CD4-positive, alpha-beta T cell (primary cell): ENCODE measurements at places on chromosomes 5 and 9.
A peak's percentile ranks its signal among the peaks of the same experiment; 100 is the strongest.

DNA sequence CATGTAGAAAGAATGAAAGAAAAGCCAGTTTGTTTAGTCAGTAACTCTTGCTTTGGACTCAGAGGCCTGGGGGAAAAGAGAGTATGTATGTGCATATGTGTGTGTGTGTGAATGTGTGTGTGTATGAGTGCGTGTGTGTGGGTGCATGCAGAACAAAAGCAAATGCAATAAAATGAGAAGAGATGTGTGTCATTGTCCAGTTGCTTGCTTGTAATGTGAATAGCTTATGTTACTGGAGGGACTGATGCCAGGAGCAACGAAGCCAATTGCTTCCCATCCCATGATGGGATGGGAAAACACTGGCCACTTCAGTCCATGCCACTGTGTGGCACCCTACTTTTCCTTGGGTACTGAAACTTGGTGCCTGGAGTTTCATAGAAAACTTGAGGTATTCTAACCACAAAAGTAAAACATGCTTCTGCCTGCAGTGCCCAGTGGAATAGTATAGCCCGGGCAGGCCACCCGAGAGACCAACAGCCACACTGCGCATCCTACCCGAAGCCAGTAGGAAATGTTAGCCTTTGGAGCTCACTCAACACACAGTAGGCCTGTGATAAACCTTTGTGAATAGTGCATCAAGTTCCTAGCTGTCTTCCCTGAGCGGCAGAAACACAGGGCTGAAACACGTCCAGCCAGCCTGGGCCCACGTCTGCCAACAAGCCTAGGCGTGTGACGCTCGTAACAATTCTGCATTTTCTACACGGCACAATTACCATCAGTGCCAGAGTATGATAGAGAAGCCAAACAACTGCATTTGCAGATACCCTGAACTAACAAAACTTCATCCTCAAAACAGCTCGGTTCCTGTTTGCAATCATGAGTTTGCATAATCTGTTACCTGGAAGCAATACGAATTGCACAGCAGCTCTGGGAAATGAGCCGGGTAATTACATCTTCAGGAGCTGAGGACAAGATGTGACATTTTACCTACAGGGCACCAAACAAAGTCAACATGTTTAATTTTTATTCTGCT is 198.1 kb downstream of the SYK start:
- DNase-seq: no peak

DNA sequence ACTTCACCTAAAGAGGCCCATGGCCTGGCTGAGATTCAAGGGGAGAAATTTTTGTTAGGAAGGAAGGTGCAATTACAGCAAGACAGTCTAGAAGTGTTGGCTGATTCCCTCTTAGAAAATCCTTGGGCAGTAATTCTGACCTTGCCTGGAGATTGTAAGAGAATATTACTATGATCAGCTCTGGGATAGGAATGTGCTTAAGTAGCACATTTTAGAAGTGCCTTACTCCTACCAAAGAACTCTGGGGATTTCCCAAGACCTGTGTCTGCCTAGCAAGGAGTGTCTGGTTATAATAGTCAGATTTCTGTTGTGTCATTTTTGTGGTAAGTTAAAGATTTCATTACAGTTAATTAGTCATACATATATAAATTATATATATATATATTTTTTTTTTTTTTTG is 52.3 kb downstream of the NLN start:
- peak; percentile 25 for DNase-seq

DNA sequence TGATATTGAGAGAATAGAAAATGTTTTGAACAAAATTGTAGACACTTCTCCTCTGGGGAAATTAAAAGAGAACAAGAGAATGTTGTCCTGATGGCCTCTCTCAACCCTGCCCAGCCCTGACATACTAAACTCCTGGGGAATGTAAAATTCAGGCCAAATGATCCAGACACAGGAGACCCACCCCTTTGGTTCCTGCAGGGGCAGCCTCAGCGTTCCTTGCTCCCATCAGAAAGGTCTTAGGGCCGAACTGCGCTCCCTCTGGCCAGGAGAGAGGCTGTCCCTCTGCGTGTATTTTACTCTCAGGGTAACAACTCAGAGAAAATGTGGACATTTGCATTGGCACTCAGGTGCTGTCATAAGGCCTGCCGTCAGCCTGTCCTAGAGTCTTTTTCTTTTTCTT is 616.3 kb upstream of the KLF4 start:
- no peak for DNase-seq

DNA sequence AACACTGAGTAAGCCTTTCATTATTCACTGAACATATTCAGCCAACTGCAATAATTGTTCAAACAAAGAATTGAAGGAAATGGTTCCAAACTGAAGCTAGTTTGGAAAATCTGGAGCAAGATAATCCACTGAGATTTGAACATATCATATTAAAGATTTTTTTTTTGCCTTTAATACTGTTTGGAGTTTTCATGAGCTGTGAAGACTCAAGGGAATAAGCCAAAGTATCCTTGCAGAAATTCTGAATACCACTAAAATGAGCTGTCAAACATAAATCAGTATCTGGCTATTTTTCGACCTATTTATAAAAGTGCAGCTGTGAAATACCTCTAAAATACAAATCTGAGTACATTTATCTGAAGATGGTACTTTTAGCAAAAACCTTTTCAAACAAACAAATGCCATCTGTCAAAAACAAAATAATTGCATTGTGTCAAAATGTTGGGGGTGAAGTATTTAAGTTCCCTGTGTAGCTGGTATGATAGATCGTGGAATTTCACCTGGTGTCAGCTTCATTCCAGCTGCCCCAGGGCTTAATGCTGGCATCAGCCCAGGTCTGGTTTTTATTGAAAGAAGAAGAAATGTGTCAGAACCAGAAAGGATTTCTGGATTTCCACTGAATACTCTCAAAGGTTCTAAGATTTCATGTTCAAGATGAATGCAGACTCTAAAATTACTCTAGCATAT is 149.0 kb upstream of the GRAMD2B start:
- DNase-seq: no peak

DNA sequence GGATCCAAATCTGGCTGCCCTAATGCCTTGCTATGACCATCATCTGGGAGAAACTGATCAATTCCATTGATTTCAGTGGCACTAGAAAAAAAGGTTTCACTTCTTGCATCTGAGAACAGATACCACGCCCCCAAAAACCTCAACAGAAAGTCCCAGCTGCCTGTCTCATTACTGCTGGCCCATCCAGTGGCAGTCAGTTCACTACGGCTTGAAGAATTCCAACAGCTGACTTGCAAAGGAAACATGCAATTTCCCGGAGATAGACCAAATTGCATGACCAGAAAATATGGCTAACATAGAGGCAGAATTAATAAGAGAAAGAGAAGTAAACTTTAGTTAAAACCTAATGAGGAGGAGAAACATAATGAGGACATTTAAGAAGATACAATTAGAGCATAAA is 48.6 kb downstream of the UGCG start:
- DNase-seq: no peak

DNA sequence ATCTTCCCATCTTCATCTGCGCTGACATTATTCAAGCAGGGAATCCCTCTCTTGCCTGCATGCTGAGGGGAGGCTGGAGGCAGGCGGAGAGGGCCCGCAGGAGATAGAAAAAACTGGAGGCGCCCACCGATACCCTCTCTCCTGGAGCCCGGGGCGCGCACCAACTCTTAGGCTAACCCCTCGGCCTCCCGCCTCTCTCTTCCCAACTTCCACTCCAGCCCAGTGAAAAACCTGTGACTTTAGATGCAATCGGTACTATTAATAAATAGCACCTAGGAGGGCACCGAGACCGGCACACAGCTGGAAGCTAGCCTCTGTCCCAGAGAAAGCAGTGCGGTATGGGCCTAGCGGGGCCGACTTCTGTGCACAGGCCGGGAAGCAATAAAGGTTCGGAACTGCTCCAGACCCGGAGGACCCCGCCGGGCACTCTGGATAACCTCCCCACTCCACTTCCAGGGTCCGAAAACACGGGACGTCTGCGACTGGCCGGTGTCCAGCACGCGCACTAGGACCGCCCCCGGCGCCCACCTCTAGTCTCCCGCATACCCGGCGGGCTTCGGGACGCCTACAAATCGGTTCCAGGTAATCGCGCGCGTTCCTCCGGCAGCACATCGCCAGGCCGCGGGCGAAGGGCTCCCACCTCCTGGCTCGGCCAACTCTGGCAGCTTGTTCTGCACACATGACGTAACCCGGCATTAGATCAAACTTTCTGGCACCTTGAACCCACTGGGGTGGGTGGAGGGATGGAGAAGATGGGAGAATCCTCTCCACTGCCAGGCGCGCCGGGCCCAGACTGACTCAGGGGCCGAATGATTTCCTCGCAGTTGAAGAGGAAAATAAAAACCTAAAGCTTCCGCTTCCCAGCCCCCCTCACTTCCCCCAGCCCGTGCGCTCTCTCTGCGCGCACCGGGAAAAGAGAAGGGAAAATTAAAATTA is 1.4 kb downstream of the EFNA5 start:
- no peak for DNase-seq

DNA sequence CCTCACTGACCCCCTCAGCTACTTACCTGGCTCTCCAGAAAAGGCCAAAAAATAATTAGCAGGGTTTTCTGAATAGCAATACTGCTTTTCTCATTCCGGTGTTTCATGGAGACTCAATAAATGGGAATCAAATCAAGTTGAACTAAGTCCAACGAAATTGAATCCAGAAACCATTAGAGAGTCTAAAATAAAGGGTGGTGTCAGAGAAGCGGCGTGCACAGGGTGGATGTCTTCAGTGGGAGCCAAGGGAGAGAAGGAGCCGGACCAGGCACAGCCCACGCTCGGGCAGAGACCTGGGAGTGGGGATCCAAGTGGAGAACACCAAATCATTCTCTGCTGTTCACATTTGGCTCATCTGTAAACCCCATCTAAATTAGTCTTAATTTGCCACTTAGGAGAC is 40.2 kb upstream of the WWC1 start:
- DNase-seq: no peak

GRCh38 chr9:100579665-100580064 is 1.8 kb downstream of the CAVIN4 start:
- no peak for DNase-seq

DNA sequence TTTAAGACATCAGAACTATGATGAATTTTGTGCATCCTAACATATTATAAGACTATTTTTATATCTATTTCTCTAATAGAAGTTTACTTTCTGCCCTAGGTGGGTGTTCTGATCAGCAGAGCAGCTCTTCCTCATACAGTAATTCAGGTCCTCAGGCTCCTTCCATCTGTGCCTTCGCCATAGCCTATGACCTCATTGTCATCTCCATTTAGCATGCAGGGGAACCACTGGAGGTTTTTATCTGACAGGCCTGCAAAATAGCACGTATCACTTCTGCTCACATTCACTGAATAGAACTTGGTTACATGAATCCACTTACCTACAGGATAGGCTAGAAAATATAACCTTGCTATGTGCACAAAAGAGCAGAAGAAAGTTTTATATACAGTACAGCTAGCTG is 159.4 kb upstream of the CCNH start:
- DNase-seq: no peak

DNA sequence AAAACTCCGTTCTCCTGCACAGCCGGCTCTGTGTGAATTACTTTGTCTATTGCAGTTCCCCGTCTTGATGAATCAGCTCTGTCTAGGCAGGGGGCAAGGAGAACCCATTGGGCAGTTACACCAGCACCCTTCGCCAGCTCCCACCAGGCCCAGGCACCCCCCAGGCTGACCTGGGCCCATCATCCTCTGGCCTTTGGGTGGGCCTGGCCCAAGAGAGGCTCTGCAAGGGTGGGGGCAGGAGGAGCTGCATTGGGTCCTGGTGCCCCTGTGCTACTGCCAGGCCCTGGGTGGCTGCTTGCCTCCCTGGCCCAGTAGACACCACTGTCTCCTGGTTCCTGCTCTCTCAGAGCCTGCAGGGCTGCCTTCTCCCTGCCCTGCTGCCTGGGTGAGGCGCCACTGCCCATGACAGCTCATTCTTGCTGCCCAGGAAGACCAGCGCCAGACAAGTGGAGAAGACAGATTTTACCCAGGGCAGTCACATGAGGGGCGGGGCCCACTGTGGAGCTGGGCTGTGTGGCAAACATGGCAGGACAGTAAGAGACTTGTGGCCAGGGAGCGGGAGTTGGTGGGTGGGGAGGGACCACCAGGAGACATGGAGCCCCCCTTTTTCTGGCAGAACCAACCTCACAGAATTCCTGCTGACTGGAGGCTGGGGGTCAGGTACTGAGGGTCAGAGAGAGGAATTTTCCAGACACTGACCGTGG is 67.2 kb downstream of the MRPL36 start:
- no peak for DNase-seq

DNA sequence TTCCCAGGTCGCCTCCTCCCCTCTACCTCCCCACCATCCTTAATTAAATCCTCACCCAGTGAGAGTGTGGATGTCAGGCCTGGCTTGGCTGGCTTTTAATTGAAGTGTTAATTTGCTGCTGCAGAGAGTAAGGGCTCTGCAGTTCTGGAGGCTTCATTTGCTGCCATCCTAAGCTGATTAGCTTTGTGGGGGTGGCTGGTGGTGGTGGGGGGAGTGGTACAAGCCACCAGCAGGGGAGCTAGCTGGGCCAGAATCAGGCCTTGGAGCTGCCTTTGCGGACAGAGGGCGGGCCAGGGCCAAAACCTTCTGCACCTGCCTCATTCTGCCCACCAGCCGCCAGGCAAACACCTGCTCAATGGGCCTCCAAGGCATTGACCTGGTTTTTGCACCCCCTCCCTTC is 26.8 kb upstream of the TIFAB start:
- DNase-seq: no peak

DNA sequence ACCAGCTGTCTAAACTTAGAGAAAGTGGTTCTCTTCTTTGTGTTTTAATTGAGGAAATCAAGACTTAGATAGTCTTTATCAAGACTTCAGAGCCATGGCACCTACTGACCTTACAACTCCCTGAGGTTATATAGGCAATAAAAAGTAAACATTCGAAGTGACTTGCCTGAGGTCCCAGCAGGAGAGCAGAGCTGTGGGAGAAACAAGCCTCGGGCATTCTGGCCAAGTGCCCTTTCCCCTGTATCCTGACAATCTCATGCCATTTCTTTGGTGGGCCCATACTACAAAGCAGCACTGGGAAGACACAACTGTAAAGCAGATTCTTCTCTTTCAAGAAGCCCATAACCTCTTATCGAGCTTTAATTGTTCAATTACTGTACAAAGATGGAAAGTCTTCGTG is 23.1 kb downstream of the FREM1 start:
- no peak for DNase-seq

DNA sequence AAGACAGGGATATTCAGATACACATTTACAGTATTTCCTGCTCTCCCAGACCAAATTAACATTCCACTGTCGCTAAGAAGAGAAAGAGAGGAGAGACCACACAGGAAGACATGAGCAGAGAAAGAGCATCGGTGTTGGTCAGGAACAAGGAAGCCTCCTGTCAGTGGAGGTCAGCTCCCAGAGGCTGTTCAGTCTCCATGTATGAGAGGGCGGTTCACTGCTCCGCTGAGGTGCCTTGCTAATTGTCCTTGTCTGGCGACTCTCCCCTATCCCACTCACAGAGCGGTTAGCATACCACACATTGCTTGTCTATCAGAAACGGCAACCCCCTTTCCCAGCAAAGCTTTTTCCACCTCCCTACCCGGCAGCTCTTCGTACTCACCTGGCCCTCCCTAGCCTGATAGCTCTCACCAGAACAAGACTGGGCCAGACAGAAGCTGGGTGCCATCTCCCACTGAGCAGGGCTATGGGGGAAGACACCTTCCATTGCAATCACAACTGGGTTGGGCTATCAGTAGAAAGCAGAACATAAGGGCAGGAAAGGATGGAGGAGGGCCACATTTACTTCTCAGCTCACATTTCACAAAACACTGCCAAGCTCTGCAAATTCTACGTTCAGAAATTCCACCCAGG is 58.6 kb upstream of the LMNB1 start:
- no peak for DNase-seq
